Adipocyte (in vitro differentiated cells): ENCODE measurements at places on chromosomes 13 and 19.

- no peak for DNase-seq
Observed at GRCh38 chr13:71677124-71677523, 189.9 kb downstream of the DACH1 start.

GRCh38 chr19:21335721-21336120 is 6.5 kb upstream of the ZNF708 start:
- no peak for DNase-seq

GRCh38 chr19:452829-453228 is 8.0 kb downstream of the SHC2 start:
- no peak for DNase-seq

- no peak for DNase-seq
Observed at GRCh38 chr19:2040647-2041432, 10.2 kb downstream of the MKNK2 start.

- DNase-seq: peak; percentile 48
Observed at GRCh38 chr13:35293579-35294226, 182.8 kb downstream of the MAB21L1 start.

- DNase-seq: no peak
Observed at GRCh38 chr13:48176781-48177180, 56.2 kb upstream of the ITM2B start.

DNA sequence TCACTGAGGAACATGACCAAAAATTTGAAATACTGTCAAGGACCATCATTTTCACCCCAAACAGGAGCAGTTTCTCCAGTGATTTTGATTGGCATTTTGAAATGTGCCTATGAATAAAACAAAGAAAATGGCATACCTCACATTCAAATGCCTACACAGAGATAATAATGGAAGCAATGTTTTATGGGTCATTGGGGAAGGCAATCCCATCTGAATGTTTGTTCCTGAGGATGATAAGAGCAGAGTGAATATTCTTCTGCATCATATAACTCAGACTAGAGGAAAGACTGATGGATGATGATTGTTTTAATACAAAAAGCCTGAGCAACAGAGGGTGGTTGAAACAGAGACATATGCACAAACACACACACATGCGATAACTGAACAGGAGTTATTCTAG is 2749.9 kb downstream of the PCDH9 start:
- no peak for DNase-seq

- DNase-seq: no peak
Observed at GRCh38 chr19:17803264-17803896, 8.4 kb downstream of the B3GNT3 start.

DNA sequence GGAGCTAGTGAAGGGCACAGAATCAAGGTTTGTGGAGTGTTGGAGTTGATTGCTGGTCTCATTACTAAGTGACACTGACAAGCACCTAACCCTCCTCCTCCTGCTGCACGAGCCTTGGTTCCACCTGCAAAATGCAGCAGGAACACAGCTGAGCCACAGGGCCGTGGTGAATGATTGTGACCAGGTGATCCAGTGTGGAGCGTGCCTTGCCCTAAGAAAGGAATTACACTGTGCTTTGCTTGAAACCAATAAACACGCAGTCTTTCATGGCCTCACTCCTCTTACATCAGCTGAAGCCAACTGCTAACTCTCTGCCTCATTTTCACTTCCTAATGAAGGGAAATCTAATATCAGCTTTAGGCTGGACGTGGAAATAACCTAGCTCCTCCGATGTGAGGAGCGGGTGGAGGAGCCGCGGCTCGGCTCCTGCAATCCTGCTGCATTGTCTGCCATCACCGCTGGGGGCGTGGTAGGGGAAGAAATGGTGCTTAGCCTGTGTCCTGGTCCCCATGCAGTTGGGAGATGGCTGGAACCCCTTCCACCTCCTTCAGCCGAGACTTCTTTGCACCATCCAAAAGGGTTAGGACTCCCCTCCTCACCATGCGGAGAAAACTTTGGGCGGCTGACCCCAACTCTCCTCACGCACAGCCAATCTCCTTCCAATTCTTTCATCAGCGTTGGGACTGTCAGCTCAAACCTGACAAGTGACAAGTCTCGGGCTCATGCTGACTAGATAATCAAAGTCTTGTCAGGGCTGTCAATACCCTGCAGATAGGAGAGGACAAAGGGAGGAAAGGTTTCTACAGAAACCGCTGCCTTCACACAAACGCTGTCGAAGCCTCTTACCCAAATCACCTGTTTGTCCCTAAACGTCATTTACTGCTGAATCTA is 427.9 kb downstream of the ZNF536 start:
- peak; percentile 1 for DNase-seq

DNA sequence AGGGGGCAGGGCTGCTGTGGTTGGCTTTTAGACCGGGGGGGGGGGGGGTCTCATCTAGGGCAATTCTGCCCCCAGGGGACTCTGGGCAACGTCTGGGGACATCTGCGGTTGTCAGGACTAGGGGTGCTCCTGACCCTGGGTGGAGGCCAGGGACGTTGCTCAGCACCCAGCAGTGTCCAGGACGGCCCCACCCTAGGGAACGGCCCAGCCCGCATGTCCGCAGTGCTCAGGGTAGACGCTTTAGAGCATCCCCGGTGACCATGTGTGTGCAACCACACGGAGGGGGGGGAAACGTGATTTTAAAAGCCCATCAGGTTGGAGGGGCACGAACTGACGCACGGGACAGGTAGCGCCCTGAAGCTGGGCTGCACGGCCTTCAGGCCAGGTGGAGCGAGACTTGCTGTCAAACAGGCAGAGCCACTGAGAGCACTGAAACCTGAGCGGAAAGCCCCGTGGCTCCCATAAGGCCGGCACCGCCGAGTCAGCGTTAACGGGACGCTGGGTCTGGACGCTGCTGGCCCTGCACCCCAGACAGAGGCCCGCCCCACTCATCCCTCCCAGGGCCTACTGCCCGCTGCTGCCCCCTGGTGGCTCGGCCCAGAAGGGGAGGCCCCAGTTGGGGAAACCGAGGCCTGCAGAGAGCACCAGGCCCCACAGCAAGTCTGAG is 8.3 kb downstream of the CACTIN start:
- DNase-seq: peak; percentile 77

- DNase-seq: no peak
Observed at GRCh38 chr13:50359041-50359367, 343.8 kb downstream of the KCNRG start.

- no peak for DNase-seq
Observed at GRCh38 chr19:13929340-13929739, 8.9 kb downstream of the PODNL1 start.

DNA sequence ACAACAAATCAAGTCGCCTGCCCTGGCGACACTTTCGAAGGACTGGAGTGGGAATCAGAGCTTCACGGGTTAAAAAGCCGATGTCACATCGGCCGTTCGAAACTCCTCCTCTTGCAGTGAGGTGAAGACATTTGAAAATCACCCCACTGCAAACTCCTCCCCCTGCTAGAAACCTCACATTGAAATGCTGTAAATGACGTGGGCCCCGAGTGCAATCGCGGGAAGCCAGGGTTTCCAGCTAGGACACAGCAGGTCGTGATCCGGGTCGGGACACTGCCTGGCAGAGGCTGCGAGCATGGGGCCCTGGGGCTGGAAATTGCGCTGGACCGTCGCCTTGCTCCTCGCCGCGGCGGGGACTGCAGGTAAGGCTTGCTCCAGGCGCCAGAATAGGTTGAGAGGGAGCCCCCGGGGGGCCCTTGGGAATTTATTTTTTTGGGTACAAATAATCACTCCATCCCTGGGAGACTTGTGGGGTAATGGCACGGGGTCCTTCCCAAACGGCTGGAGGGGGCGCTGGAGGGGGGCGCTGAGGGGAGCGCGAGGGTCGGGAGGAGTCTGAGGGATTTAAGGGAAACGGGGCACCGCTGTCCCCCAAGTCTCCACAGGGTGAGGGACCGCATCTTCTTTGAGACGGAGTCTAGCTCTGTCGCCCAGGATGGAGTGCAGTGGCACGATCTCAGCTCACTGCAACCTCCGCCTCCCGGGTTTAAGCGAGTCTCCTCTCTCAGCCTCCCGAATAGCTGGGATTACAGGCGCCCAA is at the start of gene LDLR:
TSS of gene LDLR (plus strand) at position 210 of the 760 bp plus-strand sequence. CDS start at position 296, 86 bp downstream.
- peak; percentile 96 for DNase-seq

- peak; percentile 97 for DNase-seq
Observed at GRCh38 chr19:13846557-13847406, 30.2 kb upstream of the NANOS3 start.

- DNase-seq: no peak
Observed at GRCh38 chr13:84208246-84208910, 326.1 kb upstream of the SLITRK1 start.

DNA sequence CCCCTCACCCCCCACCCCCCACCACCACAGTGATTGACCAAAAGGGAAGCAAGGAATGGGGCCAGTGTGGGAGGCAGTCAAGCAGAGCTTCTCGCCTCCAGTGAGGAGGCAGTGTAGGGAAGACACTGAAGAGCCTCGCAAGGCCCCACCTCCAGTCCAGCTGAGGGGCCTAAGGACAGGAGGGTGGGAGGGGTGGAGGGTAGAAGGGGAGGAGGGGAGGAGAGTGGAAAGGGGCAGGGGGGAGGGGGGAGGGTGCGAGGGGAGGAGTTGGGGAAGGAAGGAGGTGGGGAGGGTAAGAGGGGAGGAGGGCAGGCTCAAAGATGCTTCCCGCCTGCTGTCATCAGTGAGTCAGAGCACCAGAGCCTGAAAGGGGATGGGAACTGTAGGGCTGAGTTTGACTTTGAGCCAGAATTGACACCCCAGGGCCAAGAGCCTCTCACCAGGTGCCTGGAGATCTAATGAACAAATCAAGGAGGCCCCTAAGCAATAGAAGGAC is 786.2 kb downstream of the UQCRFS1 start:
- DNase-seq: no peak

- no peak for DNase-seq
Observed at GRCh38 chr13:74026753-74027152, 107.5 kb downstream of the KLF12 start.

GRCh38 chr13:24406524-24406923 is 97.1 kb downstream of the C1QTNF9 start:
- DNase-seq: no peak
